ENCODE measurements at places on chromosomes 13 and 19.

DNA sequence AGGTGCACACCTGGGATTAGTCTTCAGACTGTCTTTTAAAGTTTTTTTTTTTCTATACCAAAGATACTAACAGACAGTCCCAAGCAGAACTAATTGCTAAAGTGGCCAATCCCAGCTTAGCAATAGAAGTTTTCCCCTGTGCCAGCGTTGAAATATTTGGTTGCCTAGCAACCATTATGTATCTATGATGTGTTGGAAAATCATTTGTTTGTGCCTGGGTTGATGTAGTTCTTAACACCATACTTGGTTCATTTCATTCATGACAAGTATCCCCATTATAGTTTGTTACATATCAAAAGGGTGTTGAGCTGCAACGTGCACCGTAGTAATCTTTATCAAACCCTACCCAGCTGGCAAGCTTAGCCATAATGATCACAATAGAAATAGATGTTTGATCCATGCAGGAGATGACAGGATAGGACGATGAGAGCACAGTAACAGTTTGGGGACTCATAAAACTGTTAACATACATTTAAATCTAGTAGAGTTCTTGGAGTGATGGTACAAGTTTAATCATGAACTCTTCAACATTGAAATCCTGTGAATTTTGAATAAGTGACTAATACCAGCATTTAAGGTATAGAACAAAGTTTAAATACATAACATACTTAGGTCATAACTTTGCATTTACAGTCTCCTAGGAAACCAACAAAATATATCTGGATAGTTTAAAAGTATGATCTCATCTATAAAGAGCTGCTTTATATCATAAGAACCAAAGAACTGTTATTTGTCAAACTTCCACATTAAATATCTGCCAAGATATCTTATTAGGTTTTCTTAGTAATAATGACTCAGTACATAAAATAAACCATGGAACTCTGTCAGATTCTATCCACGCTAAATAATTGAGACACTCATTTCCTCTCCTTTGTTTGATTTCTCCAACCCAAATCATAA is 73.4 kb downstream of the MBNL2 start:
- no peak for DNase-seq

DNA sequence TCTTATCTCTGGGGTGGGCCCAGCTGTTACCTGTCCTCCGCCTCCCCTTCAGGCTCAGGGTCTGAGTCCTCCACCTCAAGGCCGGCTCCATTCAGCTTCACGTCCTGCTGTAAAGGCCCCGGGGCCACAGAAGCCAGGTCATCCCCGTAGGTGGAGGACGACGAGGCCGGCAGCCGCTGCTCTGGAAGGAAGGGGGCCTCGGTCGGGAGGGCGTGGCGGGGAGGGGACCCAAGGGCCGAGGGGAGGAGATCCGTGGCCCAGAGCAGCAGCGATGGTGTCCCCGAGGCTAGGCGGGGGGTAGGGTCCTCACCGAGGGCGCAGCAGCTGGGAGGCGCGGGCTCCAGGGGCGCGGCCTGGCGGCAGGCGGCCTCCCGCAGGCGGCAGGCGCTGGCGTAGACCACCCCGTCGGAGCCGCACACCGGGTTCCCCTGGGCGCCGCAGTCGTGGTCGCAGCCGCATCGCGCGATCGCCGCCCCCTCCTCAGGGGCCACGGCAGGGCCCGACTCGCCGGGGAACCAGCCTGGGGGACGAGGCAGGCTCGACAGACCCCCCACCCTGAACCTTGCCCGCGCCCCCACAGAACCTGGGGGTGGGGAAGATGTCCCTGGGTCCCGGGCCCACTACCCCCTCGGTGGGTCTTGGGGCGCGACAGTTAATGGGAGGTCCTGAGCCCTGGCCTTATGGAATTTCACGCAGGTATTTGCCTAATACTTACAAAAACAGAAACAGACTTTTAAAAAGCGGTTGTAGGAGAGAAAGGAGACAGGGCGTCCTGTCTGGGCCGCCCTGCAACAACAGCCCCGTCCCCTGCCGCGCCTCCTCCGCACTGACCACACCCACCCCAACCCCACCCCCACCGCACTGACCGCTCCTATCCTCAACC is 7.6 kb downstream of the F2RL3 start:
- DNase-seq = no peak

GRCh38 chr13:100680131-100680530 is 5.5 kb upstream of the TMTC4 start:
- peak; percentile 55 for DNase-seq

- DNase-seq = peak; percentile 96
Measured at GRCh38 chr19:51564791-51565190, 6.3 kb upstream of the ZNF175 start.

- no peak for DNase-seq
Measured at GRCh38 chr19:9863759-9864158, 28.6 kb downstream of the PIN1 start.

DNA sequence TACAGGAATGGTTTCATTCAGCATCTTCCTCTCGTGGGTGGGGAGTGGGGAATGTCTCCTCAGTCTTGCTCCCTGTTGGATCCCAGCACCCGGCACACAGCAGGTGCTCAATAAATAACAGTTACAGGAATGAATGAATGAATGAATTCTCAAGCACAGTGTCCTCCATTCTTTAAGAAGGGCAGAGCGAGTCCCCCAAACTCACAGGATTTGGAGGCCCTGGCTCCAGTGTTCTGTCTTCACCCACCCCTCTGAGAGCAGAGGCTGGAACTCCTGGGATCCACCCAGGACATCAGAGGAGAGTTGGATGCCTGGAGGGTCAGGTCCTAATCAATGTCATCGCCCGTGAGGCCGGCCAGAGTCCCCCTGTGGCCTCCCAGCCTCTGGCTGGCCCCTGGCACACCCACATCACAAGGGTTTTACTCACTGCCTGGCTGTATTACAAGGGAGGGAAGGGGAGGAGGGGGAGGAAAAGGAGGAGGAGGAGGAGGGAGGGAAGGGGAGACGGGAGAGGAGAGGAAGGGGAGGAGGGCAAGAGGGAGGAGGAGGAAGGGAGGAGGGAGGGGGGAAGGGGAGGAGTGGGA is 8.7 kb upstream of the CREB3L3 start:
- no peak for DNase-seq

GRCh38 chr13:97242755-97243497 is 20.8 kb downstream of the MBNL2 start:
- no peak for DNase-seq

GRCh38 chr13:110699148-110700145 is 6.5 kb downstream of the CARS2 start:
- DNase-seq = no peak

DNA sequence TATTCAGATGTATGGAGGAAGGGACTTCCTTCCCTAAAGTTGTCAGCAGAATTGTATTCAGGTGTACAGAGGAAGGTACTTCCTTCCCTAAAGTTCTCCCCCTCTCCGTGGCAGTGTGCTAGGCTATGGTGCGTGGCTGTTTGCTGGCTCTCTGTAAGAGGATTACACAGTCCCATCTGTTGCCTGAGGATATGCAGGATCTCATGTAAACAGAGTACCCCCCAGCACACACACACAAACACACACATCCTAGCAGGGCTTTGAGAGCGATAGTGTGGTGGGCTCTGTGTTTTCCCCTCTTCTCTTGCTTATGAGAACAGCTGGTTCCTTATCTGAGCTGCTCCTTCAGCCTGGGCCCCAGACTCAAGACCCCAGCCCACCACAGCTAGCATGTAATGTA is 10.3 kb downstream of the NEK5 start:
- no peak for DNase-seq

DNA sequence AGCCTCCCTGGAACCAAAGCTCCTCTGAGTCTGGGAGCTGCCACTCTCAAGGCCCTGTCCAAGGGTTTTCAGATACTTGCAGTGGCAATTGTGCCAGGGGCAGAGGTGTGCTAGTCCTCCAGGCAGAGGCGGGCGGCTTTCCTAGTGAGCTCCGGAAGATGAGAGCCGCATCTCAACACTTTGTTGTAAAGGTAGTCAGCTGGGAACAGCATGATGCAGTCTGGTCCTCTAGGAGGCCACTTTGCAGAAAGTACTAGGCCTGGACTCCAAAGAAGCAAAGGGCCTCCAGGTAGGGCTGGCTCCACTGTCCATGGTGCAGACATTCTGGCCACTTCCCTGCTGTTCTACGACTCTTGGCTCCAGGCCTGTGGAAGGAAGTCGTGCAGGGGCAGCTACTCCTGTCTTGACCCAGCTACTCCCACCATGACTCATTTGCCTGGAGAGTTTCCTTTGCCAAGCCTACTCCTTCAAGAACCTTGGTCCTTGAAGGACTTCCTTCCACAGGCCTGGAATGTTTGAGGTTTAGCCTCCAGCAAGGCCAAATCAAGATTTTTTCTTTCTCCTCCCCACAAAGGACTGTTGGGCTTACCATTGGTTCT is 9.9 kb upstream of the ZNF536 start:
- no peak for DNase-seq

GRCh38 chr19:4472174-4472974 is at the start of gene HDGFL2:
Gene HDGFL2 (plus strand): TSS chr19:4472297. CDS start chr19:4472351, 54 bp downstream.
- DNase-seq = no peak

DNA sequence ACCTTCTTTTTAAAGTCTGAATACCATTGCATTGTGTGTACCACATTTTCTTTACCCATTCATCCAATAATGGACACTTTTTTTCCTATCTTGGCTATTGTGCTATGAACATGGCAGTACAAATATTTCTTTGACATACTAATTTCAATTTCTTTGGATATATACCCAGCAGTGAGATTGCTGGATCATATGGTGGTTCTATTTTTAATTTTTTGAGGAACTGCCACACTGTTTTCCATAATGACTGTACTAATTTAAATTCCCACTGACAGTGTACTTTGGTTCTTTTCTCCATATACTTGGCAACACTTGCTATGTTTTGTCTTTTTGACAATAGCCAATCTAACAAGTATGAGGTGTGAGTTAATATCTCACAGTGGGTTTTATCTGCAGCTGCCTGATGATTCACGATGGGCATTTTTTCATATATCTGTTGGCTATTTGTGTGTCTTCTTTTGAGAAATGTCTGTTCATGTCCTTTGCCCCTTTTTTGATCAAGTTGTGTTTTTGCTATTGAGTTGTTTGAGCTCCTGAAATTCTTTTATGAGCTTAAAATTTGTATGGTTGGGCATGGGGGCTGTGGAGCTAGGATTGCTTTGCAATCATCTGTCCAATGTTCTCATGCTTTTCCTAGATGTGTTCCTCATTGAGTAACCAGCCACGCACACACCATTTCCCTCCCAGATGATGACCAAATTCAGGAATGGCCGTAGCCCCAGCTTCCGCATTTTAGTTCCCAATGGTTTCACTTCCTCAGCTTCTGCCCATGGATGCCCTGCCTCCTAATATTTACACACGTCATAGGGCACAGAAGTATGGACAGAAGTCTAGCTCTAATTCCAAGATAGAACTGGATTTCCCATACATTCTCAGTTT is 380.0 kb upstream of the SGCG start:
- DNase-seq = peak; percentile 56

DNA sequence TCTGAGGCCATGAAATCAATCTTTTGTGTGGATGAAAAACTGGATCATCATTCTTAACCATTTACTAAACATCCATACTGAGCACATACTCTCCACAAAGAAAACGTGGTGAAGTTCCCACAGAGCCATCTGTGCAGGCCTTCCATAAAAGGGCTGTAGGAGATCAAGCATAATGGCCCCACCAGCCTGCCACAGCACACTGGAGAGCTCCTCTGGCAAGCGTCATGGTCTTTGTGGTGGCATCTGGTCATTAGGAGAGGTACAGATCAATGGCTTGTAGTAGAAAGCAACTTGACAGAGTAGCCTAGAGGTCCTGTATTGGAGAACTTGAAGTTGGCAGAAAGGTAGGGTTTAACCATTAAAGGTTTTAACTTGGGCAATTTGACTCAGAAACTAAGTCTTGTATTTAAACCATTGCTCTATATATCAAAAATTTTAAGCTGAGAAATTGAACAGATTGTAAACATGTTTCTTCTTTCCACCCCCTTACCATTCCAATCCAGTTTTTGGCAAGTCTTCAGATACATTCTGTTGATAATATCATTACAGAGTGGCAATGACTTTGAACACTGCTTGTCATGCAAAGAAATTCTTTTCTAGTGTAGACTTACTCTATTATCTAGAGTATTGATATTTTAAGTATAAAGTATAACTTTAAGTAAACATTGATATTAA is 128.3 kb downstream of the LMO7 start:
- DNase-seq = no peak

DNA sequence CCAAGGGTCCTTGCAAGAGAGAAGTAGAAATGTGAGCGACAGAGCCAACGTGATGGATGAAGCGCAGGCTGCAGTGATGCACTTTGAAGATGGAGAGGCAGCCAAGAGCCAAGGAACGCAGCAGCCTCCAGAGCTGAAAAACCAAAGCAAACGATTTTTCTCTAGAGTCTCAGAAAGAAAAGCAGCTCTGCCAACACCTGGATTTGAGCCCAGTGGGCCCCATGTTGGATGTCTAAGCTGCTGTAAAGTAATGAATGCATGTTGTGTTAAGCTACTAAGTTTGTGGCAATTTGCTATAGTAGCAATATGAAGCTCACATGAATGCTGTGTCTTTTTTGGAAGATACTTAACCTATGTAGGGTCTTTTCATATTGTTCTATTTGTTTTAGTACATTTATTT is 894.3 kb downstream of the EFNB2 start:
- no peak for DNase-seq

- DNase-seq = no peak
Measured at GRCh38 chr13:98853771-98854221, 101.3 kb upstream of the SLC15A1 start.

DNA sequence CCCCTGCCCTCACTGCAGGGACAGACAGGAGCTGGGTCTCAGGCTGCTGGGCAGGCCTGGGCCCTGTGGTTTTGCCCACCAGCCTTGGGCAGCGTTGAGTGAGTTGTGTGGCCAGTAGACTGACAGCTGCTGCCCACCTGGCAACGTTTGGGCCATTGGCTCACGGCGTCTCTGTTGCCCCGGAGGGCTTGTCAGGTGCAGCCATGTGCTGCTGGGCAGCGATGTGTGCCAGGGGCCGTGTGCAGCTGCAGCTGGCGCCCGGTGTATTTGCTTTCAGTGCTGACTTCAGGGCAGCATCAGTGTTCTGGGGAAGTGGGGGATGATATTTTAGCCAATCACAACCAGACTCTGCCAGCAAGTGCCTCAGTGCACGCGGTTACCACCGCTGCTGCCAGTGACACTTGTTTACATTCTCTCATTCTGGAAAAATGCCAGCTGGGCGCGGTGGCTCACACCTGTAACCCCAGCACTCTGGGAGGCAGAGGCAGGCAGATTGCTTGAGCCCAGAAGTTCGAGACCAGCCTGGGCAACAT is 10.6 kb downstream of the FZR1 start:
- DNase-seq = no peak

- peak; percentile 79 for DNase-seq
Measured at GRCh38 chr19:14479975-14480699, 5.0 kb upstream of the PTGER1 start.

- DNase-seq = peak; percentile 67
Measured at GRCh38 chr13:99356262-99357091, 49.3 kb upstream of the GPR183 start.

DNA sequence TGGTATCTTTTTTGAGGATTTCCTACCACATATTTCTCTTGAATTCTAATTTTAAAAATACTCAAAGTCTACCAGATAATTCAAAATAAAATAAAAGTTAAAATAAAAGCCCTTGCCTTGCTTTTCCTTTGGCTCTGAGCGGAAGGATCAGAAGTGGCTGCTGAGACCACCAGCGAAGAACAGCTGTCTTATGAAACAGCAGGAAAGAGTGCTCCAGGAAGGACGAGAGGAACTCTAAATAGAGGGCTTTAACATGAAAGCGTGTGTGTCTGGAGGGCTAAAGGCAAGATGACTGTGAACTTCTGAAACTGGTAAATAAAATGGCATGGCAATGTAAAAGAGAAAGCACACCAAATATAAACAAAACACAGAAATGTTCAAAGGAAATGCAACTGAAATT is 521.5 kb upstream of the SPRY2 start:
- DNase-seq = no peak
